A549 (cell line): ENCODE measurements at places on chromosomes 7 and 10.

- DNase-seq, result no peak
Measured at GRCh38 chr7:132899-133298, 59.5 kb upstream of the FAM20C start.

- DNase-seq, result no peak
Measured at GRCh38 chr7:151806952-151807775, 69.8 kb downstream of the PRKAG2 start.

- DNase-seq, result no peak
Measured at GRCh38 chr10:4260483-4261124, 475.6 kb upstream of the KLF6 start.

DNA sequence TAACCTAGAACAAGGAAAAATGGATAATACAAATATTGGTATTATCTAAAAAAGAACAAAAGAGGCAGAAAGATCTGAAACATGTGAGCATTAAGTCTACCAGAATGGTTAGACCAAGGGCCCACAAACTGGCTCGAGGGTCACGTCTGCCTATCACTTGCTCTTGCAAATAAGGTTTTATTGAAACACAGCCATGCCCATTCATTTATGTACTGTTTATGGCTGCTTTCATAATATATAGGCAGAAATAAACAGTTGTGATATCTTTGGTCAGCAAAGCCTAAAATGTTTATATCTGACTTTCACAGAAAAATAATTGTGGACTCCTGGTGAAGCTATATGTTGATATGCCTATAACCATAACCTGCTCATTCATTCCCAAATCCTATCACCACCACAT is 71.8 kb downstream of the AASS start:
- DNase-seq, result no peak

GRCh38 chr10:4830551-4830950 is 4.5 kb downstream of the AKR1E2 start:
- no peak for DNase-seq

DNA sequence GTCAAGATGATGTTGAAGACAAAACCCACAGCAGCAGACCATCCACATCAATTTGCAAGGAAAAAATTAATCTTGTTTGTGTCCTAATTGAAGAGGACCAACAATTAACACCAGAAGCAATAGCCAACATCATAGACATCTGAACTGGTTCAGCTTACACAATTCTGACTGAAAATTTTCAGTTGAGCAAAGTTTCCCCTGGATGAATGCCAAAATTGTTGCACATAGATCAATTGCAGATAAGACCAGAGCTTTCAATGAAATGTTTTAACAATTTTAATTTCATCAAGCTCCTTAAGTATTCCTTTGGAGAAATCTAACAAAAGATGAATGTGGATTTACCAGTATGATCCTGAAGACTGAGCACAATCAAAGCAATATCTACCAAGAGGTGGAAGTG is 168.6 kb downstream of the CTNNA3 start:
- DNase-seq, result no peak

DNA sequence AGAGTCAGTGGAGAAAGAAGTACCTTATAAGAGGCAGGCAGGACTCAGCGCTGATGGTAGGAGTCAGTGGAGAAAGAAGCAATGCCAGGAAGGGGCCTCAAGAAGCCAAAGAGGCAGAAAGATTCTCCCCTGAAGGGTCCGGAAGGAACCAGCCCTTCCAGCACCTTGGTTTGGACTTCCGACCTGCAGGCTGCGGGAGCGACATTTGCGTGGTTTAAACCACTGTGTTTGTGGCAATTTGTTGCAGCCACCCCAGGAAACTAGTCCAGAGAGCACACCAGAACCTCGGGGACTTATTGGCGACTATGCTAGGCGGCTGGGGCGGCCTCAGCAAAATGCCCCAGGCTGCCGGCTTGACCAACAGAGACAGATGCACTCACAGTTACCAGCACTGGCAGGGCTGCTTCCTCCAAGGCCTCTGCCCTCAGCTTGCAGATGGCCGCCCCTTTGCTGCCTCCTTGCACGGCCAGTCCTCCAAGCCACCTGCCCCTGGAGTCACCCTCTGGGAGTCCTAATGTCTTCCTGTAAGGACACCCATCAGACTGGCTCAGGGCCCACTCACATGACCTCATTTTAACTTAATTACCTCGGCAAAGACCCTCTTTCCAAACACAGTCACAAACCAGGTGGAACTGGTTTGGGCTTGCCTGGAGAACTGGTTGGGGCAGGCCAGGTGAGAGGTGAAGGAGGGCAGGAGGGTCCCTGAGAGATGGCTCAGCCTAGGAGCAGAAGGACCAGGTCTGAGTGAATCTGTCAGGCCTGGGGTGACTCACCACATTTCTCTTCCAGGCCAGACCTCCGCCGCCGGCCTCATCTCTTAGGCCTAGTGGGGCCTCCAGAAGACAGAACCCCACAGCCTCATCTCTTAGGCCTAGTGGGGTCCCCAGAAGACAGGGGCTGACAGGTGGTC is 26.1 kb downstream of the CALML3 start:
- DNase-seq, result no peak
